ENCODE measurements at places on chromosomes 4 and X. TPM values are rescaled to one million over a fixed set of nuclear protein-coding genes. Genes with fewer than 3 reads are reported as not detected.

GRCh38 chrX:53039236-53039635 lies 9.4 kb upstream of the GPR173 start:
- H3K4me3 ChIP-seq = no peak overlapping the region
- H3K27ac ChIP-seq = no peak overlapping the region
- no peak for DNase-seq
- no peaks in the 10 kb centered on the region for H3K36me3 ChIP-seq
- no peaks in the 10 kb centered on the region for H3K4me1 ChIP-seq

BEX2 gene
- 223 TPM for polyA plus RNA-seq

GRCh38 chr4:103144926-103145325 lies 45.3 kb upstream of the BDH2 start:
- DNase-seq = no peak
- H3K4me3 ChIP-seq = no peak overlapping the region
- no peaks in the 10 kb centered on the region for H3K4me1 ChIP-seq
- H3K36me3 ChIP-seq = no peaks in the 10 kb centered on the region
- H3K27ac ChIP-seq = no peak overlapping the region

GATA1 gene
- 0.45 TPM for polyA plus RNA-seq

DNA sequence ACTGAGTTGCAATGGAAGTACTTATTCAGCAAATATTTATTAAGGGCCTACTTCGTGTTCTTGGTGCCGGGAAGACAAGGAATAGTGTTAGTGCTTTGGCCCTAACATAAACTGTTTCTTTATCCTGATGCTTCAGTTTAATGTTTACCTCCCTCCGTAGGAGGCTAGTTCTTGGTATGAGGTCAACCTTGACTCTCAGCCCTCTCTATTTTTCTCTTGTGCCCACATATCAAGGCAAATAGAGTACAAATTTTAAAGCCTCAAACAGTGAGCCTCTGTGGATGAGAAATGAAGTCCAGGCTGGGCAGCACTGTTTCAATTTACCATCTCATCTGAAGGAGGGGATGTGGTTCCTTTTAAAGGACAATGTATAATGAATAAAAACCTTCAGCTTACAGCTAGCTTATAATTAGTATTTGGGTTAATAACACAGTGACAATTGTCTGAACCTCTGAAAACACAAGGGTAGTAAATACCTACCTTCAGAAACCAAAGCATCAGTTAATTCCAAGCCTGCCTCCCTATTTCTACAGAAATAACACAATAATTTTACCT lies 68.5 kb downstream of the SH3RF1 start:
- no peaks in the 10 kb centered on the region for H3K27me3 ChIP-seq
- no peaks in the 10 kb centered on the region for H3K36me3 ChIP-seq
- no peak for DNase-seq
- H3K4me1 ChIP-seq = no peaks in the 10 kb centered on the region
- H3K27ac ChIP-seq = peak overlapping the region; percentile 67
- H3K4me3 ChIP-seq = no peak overlapping the region

GRCh38 chr4:77745792-77746191 lies 73.4 kb downstream of the CNOT6L start:
- no peaks in the 10 kb centered on the region for H3K36me3 ChIP-seq
- no peak for DNase-seq
- no peaks in the 10 kb centered on the region for H3K27me3 ChIP-seq
- no peak overlapping the region for H3K27ac ChIP-seq
- H3K4me3 ChIP-seq = no peak overlapping the region
- H3K4me1 ChIP-seq = no peaks in the 10 kb centered on the region

TRO gene
- polyA plus RNA-seq = 194 TPM

CT45A5 gene
- not detected for polyA plus RNA-seq

DNA sequence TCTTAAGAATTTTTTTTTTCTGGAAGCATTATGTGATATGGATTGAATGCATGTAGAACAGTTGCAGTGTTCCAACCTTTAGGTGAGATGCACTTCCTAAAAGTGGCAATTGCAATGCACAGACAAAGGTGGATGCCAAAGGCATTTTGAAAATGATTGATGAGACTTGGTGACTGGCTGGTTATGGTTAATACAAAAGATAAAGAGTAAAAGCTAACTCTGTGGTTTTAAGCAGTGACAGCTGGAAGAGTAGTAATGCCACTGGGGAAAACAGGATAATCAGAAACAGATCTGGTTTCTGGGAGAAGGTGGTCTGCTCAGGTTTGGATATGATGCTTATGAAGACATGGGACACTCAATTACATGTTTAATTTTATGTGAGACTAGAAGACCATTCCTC lies 345.6 kb downstream of the RPA4 start:
- DNase-seq = no peak
- H3K27me3 ChIP-seq = no peaks in the 10 kb centered on the region
- no peak overlapping the region for H3K4me3 ChIP-seq

SYN1 gene
- 182 TPM for polyA plus RNA-seq

GRCh38 chr4:121789455-121789854 lies 11.7 kb upstream of the EXOSC9 start:
- H3K27me3 ChIP-seq = peaks cover 2% of the 10 kb centered on the region
- no peaks in the 10 kb centered on the region for H3K4me1 ChIP-seq
- H3K27ac ChIP-seq = no peak overlapping the region
- H3K36me3 ChIP-seq = no peaks in the 10 kb centered on the region

DNA sequence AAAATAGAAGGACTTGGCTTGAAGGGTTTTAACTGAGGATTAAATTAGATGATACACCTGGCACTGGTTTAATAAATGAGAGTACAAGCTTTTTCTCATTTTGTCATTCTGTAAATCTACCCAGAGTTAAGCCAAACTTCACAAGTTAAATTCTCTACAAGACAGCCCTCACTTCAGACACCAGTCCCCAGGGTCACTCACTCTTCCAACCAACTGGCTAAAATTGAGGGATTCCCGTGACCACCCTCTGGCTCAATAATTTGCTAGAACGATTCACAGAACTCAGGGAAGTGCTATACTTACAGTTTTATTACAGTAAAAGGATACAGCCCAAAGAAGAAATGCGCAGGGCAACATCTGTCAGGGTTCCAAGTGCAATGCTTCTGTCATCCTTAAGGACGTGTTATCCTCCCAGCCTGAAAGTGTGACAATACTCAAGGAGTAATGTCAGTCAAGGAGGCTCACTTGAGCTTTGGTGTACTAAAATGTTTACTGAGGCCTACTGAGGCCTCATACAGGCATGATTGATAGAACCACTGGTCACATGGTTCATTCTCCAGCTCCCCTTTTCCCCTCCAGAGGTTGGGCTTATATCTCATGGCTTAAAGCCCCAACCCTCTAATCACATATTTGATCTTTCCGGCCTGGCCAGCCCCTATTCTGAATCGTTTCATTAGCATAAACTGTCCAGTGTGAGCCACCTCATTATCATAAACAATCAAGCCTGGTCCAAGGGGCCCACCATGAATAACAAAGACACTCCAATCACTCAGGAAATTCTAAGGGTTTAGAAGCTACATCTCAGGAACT lies 9.6 kb upstream of the TMSB4X start:
- DNase-seq = no peak
- H3K36me3 ChIP-seq = no peaks in the 10 kb centered on the region
- no peak overlapping the region for H3K4me3 ChIP-seq
- no peaks in the 10 kb centered on the region for H3K27me3 ChIP-seq
- no peaks in the 10 kb centered on the region for H3K4me1 ChIP-seq
- no peak overlapping the region for H3K27ac ChIP-seq

DIPK2B gene
- polyA plus RNA-seq = 12.3 TPM

DNA sequence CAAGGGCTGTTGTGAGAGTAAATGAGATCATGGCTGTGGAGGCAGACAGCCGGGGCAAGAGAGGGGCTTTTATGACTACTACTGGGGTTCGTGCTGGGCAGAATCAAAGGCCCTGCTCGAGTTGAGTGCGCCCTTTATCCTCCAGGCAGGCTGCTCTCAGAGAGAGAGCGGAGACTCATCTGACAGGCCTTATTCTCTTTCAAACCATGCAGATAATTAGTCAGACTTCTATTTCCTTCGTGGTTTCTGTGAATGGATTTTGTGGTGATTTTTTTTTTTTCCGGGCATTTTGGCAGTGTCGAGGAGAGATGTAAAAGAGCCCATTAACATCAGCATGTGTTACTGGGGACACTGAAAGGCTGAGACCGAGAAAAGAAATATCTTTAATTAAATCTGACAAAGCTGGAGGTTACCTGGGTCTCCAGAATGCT lies 73.6 kb downstream of the MED28 start:
- H3K4me3 ChIP-seq = no peak overlapping the region
- H3K27ac ChIP-seq = peak overlapping the region; percentile 52

GRCh38 chr4:66048861-66049260 lies 378.6 kb upstream of the EPHA5 start:
- H3K36me3 ChIP-seq = no peaks in the 10 kb centered on the region
- no peak for DNase-seq
- no peak overlapping the region for H3K4me3 ChIP-seq
- no peak overlapping the region for H3K27ac ChIP-seq
